ENCODE measurements at places on chromosomes 12 and 14.

- no peak for DNase-seq
These were observed 788 bp downstream of the KRT72 start for GRCh38 chr12:52600475-52600874.

DNA sequence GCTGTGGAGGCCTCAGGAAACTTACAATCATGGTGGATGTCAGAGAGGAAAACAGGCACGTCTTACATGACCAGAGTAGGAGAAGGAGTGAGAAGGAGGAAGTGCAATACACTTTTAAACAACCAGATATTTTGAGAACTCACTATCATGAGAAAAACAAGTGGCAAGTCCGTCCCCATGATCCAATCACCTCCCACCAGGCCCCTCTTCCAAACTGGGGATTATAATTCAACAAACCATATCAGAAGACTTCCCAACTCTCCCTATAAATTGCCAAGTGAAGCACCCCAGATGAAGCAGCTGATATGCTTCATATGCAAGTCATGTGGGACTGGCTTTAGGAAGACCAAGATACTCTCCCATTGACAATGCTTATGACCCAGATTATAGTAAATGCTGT lies 11.6 kb upstream of the ACSM4 start:
- no peak for DNase-seq

DNA sequence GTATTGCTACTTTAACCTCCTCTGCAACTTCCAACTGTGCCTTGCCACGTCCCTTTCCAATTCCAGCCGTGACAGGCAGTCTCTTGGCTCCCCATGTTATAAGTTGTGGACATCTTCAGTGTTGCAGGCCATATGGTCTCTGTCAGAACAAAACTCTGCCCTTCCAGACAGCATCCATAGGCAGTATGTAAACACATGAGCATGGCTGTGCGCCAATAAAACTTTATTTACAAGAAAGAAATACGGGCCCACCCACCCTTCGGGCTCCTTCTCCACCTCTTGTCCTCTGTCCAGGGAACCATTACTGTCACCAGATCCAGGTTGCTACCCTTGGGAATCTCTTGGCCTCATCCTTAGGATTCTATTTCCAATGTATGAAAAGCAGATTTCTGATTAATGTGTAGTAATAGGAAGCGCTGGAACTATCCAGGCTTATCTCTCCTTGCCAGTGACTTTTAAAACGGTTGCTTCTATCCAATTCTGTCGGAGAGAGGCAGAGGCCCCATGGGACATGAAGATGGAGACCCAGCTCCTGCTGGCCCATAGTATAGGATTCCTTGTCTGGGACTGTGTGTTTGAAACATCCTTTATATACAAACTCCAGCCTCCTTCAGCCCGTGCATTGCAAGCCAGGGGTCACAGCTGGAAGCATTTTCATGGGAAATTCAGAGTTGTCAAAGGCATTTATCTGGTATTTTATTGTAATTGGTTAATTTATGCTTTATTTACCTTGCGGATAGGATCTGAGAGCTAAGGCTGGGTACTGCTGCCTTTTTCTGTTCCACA lies 114.4 kb downstream of the ZNF664 start:
- DNase-seq = no peak

DNA sequence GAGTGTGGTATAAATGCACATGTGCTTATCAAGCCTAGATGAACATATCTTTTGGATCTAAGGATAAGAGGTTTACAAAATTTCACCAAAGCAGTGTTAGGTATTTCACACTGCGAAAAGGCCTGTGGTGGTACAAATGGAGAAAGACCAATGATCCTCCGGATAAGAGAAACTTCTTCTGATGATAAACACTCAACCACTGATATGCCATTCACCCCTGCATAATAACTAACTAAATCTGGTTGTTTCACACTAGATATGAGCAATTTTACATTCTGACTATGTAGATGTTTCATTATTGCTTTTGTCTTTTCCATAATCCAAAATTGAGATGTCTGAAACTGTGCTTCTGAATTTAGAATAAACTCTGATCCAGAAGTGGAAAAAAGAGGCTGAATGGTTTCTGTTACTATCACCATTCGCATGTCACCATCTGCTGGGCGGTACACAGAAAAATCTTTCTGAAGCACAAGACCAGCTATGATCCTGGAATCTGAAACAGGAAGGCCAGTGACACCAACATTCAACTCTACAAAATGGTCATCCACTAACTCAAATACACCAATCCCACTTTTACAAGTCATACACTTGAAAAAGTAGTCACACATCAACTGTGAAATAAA lies 1.3 kb downstream of the BBS10 start:
- DNase-seq = peak; percentile 22

DNA sequence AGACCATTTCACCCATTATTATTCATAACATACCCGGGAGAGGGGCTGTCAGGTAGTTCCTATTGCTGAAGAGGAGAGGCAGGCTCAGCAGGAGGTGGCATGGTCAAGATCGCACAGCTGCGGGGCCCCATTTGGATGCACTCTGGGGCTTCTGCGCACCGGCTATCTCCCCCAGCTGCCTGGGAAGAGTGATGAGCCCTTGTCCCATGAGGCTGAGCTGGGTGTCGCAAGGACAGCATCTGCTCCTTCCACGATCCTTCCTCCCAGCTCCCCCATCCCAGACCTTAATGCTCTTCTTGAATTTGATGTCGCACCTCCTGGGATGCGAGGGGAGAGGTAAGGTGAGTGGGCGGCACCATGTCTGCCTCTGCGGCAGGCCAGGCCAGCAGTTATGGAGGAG lies 62.6 kb downstream of the SLC24A4 start:
- DNase-seq = no peak

DNA sequence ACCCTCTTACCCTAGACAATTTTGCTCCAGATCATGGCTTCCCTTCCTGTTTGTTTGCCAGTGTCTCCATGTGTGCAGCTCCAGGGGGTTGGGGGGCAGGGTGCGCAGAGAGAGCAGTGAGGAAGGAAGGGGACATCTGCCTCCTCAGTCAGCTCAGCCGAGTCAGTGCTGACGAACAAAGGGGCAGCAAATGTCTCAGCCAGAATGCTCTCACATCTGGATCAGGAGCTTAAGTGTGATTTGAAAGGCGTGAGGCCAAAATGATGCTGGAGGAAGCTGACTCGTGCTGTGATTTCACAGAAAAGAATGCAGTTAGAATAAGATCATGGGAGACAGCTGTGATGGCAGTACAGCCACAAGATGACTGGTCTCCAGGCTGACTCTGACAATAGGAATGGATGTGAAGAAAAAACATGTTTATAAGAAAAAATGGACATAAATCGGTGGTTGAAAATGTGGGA lies 27.1 kb upstream of the CDK17 start:
- DNase-seq = peak; percentile 93

- no peak for DNase-seq
These were observed 255.2 kb downstream of the EMP1 start for GRCh38 chr12:13451776-13452175.
